ENCODE measurements at places on chromosomes 6 and 20.

DNA sequence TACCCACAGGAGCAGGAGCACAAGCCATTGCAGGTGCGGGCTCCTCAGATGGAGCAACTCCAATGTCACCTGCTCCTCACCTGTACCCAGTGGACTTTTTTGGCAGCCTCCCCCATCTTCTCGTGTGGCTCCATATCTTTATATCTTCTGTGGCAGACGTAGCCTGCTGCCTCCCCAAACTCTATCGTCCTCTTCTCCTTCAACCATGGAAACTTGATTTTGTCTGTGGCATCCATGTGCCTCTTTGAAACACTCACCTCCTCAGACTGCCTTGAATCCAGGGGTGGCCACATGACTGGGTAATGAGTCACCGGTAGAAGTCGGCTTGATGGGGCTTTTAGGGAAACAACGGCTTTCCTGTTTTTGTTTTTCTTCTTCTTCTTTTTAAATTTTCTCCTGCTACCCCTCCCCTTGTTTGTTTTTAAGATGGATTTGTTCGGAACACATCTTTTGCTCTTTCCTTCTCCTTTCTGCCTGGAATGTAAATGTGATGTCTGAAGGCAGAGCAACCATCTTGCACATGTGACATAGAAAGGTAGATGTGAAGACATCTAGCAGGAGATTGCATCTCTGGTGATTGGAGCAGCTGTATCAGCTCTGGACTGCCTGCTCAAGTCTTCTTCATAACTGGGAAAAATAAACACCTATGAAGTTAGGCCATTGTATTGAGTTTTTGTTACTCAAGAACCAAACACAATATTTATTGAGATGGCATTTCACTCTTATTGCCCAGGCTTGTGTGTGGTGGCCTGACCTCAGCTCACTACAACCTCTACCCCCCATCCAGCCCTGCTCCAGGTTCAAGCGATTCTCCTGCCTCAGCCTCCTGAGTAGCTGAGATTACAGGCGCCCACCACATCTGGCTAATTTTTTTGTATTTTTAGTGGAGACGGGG is 69.9 kb upstream of the DDR1 start:
- peak; percentile 60 for DNase-seq

- no peak for DNase-seq
Observed at GRCh38 chr20:58793512-58794420, 56.9 kb downstream of the GNAS-AS1 start.

DNA sequence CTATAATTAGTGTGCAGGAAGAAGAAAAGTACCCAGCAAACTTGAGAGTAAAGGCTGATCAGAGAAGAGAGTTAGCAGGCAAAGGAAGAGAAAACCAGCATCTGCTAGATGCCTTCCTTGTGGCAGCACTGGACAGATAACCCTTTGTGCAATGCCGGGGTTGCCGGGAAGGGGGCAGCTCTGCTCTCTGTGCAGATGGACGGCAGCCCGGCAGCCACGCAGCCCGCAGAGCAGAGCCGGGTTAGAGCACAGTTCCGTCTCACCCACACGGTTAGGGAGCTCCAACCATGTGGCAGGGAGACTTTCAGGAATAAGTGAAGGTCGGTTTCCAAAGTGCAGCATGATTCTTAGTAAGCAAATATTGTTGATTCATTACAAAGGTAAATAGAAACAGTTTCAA is 80.0 kb upstream of the RPS6KA2 start:
- DNase-seq = peak; percentile 76

- DNase-seq = peak; percentile 38
Observed at GRCh38 chr6:47478233-47479139, 897 bp downstream of the CD2AP start.

DNA sequence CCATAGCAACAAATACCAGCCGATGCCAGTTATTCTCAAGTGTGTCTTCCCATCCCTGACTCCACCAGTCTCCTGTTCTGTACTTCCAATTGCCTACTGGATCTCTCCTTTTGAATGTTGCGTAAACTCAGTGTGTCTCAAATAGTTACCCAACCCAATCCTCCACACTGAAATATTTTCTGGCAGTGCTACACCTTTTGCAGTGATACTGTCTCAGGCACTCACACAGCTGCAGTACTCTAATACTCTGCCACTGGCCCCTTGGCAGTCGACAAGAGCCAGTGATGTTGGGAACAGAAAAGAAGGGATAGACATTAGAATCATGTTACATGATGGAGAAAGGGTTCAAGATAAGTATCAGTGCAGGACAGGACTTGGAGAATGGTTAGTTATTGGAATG is 31.8 kb upstream of the FOXO3 start:
- DNase-seq = no peak

Data from hepatocyte (in vitro differentiated cells).